ENCODE measurements at places on chromosomes 6 and 20.

- no peak for DNase-seq
These were observed 945 bp downstream of the FAXC start for GRCh38 chr6:99348288-99349170.

DNA sequence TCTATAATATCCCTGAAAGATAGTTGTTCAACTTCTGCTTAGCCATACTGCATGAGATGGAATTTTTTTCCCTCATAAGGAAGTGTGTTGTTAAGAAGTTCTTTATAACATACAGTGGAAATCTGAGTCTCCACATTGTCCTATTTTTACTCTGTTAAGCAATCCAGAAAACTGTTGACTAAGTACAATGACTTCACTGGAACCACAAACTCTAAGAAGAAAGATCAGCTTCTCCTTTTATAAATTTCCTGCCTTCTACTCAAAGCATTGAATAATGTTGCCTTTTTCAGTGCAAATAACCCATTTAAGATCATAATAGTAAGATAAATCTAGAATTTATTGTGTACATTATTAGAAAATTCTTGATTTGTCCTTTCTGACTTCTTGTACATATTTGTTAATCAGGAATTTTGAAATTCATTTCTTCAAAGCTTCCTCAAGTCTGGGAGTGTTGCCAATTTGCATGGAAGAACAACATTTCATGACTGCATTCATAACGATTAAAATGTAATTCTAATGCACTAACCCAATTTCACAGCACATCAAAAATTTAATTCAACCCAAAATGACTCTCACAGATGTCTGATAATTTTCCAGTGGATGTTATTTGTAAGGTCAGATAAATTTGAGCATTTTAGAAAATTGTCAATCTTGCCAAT lies 45.6 kb upstream of the ANKEF1 start:
- DNase-seq = peak; percentile 86

DNA sequence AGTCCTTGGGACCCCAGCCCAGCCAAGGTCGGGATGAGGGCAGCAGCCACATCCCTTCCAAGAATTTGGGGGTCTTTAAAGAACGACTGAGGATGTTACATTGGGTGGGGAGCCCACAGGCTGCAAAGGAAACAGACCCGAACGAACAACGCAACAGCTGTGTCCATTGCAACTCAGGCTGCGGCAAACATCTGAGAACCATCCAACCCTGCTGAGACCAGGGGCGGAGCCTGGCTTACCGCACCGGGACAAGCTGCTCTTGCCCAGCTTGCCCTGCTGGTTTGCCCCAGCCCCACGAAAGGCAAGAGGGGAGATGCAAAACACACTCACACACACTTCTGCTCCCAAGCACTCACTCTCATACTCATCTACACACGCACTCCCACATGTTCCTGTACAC lies 21.5 kb upstream of the TAF4 start:
- no peak for DNase-seq

- DNase-seq = no peak
These were observed 33.4 kb downstream of the STK35 start for GRCh38 chr20:2135013-2135412.

GRCh38 chr6:12767016-12767415 lies 50.4 kb downstream of the PHACTR1 start:
- no peak for DNase-seq

Measured in AML-193 (cell line).